H9 (cell line): ENCODE measurements at places on chromosomes 1 and 21. TPM values are rescaled to one million over a fixed set of nuclear protein-coding genes. Genes with fewer than 3 reads are reported as not detected.

DNA sequence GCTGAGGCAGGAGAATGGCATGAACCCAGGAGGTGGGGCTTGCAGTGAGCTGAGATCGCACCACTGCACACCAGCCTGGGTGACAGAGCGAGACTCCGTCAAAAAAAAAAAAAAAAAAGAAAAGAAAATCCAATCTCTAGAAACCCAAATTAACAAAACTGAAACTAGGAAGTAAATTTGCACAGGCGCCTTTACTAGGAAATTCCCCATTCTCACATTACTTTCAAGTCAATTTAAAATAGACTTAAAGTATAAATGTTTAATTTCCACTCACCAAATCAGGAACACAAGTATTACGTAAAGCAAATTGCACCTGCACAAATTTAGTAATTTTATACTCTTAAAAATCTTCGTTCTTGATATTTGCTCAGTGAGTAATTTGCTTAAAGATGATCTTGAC, 67.8 kb upstream of the BCAR3 start:
- DNase-seq, result no peak

- peak; percentile 48 for DNase-seq
Measured at GRCh38 chr1:201506557-201507359, at the start of gene CSRP1. CSRP1 (minus strand) TSS chr1:201507123; CDS start chr1:201496303, 10,820 bp downstream.

DNA sequence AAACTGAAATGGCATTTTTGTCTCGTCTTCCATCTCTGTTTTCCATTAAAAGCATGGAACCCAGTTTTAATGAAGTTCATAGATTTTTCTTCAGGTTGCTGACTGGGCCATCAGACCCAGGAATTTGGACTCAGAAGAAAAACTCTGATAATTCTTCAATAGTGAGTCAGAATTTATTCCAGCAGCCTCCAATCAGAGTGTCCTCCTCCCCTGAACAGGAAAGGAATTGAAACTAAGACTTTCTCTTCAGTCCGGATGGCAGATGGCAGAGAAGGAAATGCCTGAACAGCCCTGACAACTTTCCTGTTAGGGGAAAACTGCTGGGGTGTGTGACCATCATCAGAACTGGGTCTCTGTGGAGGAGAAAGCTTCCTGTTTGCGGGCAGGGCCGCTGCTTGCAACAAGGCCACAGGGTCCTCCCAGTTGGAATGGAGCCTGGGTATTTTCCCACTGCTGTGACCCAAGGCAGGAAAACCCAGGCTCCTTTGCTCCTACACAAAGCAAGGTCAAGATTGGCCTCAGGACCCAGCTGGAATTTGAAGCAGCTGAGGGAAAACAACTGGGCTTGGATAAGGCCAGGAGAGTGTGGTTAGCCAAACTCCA, 20.7 kb downstream of the CD34 start:
- DNase-seq, result no peak

The MCOLN2 gene
- total RNA-seq, result 0.70 and 1.3 TPM in 2 replicates

The ASPM gene
- total RNA-seq, result 32.4 and 34.9 TPM in 2 replicates
